DND-41 (cell line): ENCODE measurements at places on chromosomes 6 and 20.

DNA sequence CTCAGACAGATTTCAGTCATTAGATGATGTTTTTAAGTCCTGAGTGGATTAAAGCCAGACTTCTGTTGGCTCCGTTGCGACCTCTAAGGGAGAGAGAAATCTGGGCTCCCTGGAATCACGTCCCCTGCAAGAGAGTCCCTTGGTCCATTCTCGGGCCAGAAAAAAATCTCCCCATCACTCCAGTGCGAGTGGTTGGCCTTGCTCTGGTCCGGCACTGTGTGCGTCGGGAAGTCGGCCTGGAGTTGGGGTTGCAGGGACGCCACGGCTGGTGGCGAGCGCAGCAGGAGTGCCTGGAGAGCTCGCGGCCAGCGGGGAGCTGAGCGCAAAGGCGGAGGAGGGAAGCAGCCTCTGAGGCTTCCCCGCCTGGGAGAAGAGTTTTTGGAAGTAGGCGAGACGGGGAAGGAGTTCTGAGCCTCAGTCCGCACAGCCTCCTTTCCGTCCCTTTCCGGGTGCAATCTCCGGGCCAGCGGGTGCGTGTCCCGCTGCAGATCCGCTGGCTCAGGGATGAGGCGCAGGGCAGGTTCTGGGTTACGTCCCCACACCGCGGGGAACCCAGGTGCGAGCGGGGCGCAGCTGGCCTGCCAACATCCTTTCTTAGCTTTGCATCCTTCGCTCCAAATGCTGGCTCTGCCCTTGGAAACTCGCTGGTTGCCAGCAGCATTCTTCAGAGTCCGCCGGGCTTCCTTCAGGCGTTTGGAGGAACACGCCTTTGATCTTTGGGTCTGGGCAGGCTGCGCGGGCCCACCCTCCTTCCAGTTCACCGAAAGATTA, 6.8 kb downstream of the TCF21 start:
- H3K27me3 ChIP-seq = peaks cover 7% of the 10 kb centered on the region
- no peaks in the 10 kb centered on the region for H3K4me1 ChIP-seq
- no peaks in the 10 kb centered on the region for H3K36me3 ChIP-seq
- no peak overlapping the region for H3K4me3 ChIP-seq

DNA sequence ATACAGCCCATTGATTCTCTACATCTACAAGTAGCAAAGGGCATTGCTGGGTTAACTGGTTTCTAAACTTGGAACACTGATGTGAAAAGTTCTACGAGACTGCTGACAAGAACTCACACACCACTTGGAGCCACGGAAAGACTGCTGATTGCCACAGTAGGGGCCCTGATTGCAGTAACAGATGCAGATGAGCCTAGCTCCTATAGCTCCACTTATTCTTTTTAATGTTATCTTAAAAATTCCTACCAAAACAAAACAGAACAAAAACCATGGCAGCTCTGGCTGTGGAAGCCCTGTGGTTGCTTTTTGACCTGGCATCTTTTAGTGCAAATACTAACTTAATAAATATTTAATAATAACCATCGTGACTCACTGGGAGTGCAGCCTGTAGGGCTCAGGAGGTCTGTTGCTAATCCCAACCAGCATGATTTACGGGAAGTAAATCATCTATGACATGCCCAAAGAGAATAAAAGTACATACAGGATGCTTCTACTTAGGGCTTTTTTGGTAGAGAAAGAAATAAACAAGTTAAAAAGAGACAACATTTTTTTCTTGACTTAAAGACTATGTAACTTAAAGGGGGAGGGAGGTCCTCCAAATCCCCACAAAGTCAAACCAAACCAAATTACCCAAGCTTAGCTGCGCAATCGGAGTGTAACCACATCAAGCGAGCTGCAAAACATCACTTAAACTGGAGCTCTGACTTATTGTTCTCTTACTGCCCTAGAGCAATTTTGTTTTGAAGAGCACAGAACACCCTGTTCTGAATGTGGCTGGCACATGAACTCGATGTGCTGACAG, 87.2 kb downstream of the FKBP5 start:
- peak; percentile 70 for DNase-seq
- peaks cover 30% of the 10 kb centered on the region for H3K27me3 ChIP-seq
- H3K27ac ChIP-seq = no peak overlapping the region
- peaks cover 29% of the 10 kb centered on the region for H3K4me1 ChIP-seq

GRCh38 chr6:106617302-106617701, 12.0 kb downstream of the RTN4IP1 start:
- H3K4me1 ChIP-seq = no peaks in the 10 kb centered on the region
- peaks cover 6% of the 10 kb centered on the region; the same call in 1 of the 2 replicates for H3K36me3 ChIP-seq
- H3K4me3 ChIP-seq = no peak overlapping the region
- no peak overlapping the region for H3K27ac ChIP-seq

- DNase-seq = no peak
- H3K36me3 ChIP-seq = peaks cover 64% of the 10 kb centered on the region
- H3K27ac ChIP-seq = no peak overlapping the region
These were observed 10.5 kb downstream of the MANBAL start for GRCh38 chr20:37299718-37300528.

DNA sequence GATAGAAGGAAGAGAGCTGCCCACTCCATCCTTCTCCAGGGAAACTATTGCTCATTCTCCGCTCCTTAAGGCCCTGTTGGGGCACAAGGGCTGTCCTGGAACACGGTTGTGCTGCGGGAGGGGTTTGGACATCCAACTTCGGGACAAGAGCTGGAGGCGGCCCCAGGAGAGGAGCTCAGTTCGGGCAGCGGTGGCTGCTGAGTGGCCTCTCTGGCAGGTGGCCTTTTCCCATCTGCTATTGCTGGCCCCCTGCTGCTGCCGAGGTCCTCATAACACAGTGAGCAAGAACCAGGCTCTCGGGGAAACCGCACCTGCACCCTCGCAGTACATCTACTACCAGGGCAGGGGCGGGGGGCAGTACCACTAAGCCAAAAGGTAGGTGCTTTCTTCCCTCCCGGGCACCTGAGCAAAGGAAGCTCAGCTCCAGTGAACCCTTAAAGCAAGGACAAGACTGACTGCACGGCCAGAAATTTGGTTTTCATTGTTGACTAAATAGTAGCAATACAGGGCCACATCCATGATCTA, 63.7 kb downstream of the PSMG4 start:
- H3K27ac ChIP-seq = no peak overlapping the region
- H3K27me3 ChIP-seq = peaks cover 36% of the 10 kb centered on the region
- DNase-seq = no peak
- no peaks in the 10 kb centered on the region for H3K36me3 ChIP-seq
- peaks cover 12% of the 10 kb centered on the region for H3K4me1 ChIP-seq
- no peak overlapping the region for H3K4me3 ChIP-seq

- H3K36me3 ChIP-seq = no peaks in the 10 kb centered on the region
- H3K27me3 ChIP-seq = peaks cover 4% of the 10 kb centered on the region
- H3K4me1 ChIP-seq = no peaks in the 10 kb centered on the region; the same call in 1 of the 2 replicates
- H3K27ac ChIP-seq = no peak overlapping the region
These were observed 21.7 kb upstream of the WFDC10A start for GRCh38 chr20:45607810-45608209.

DNA sequence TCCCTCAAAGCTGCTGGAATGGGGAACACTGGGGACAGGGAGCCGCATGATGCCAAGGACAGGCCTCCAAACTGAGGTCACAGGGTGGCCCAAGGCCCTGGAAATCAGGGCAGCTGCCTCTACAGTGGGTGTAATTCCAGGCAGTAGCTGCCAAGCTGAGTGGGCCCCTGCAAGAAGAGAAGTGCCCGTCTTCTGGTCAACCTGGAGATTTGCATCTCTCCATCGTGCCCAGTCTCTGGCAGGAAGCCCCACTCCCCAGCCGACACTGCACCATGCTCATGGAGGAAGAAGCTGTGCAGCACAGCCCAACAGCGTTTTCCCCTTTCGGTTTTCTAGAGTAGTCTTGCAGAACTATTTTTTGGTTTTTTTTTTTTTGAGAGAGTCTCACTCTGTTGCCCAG, 2.2 kb upstream of the FAM209A start:
- H3K27ac ChIP-seq = no peak overlapping the region
- H3K36me3 ChIP-seq = peaks cover 33% of the 10 kb centered on the region
- no peak for DNase-seq
- H3K4me3 ChIP-seq = no peak overlapping the region
- H3K4me1 ChIP-seq = no peaks in the 10 kb centered on the region

DNA sequence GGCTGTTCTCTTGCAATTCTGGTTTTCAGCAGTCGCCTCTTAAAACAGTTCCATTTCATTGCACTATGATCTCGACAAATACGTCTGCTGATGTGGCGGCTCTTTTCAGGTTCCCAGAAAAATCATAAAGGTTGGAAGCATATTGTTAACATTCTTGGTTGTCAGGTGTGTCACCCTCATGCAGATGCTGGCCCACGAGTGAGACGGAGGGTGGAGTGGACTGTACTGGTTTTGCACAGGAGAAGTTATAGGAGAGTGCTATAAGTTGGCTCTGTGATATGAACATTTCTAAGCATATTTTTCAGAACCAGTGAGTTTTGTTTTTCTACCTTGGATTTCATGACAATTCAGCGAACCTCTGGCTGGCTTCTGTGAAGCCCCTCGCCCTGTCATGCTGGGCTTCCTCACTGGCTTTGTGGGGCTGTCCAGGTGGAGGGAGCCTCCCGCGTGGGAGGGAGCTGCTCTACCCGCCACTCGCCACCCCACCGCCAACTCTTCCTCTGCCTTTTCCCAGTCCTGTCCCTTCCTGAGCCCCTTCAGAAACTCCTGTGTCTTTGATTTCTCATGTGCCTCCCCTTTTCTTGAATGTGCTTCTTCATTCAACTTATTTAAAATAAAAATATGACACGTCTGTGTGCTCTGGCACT, 10.6 kb downstream of the IRF4 start:
- no peak for DNase-seq
- no peaks in the 10 kb centered on the region for H3K36me3 ChIP-seq
- H3K27me3 ChIP-seq = no peaks in the 10 kb centered on the region
- no peak overlapping the region for H3K27ac ChIP-seq
- H3K4me3 ChIP-seq = no peak overlapping the region
- no peaks in the 10 kb centered on the region for H3K4me1 ChIP-seq

DNA sequence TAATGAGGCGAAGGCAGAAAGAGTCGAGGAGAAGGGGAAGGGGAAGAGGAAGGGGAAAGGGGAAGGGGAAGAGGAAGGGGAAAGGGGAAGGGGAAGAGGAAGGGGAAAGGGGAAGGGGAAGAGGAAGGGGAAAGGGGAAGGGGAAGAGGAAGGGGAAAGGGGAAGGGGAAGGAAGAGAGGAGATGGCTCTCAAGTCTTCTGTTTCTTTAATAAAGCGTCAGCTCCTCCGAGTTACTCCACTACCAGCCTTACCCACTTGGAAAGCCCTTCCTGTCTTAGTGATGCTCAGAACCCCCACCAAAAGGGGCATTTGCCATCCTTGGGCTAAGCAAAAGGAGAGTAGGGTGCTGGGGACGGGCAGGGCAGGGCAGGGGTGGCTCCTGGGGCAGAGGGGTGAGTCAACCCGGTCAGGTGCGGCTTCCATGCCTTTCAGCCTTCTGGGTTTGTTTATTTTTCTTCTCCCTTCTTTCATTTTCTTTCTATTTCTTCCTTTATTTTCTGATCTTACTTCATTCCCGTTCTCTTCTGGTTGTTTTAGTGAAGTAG, 476 bp upstream of the CLIC5 start:
- H3K4me1 ChIP-seq = peaks cover 8% of the 10 kb centered on the region
- no peak overlapping the region for H3K4me3 ChIP-seq
- DNase-seq = no peak
- no peaks in the 10 kb centered on the region for H3K36me3 ChIP-seq

GRCh38 chr6:151633526-151634335, 139.9 kb downstream of the CCDC170 start:
- no peak overlapping the region for H3K4me3 ChIP-seq
- no peaks in the 10 kb centered on the region for H3K27me3 ChIP-seq
- H3K36me3 ChIP-seq = no peaks in the 10 kb centered on the region
- H3K27ac ChIP-seq = no peak overlapping the region
- no peak for DNase-seq

DNA sequence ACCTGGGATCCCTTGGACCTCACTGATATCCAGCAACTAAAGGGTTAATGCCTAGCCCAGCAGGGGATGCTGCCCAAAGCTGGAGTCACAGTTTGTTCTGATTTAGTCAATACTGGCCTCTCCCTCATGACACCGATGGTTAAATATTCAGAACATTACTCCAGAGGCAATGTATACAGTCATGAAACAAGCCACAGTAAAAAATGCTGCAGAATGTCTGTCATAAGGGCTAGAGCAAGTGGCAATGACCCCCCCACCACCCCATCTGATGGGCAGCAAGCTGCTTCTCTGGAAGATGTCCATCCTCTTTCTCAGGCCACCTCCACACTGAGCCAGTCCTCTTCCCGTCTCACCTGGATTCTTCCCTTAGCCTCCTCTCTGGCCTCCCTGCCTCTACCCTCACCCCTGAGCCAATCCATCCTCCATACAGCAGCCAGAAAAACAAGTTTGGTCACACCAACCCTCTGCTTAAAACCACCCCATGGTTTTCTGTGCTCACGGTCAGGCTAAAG, 99.0 kb upstream of the KCNG1 start:
- peaks cover 34% of the 10 kb centered on the region for H3K27me3 ChIP-seq
- no peak overlapping the region for H3K4me3 ChIP-seq
- H3K4me1 ChIP-seq = no peaks in the 10 kb centered on the region
- no peaks in the 10 kb centered on the region for H3K36me3 ChIP-seq
